ENCODE measurements at places on chromosomes 11 and 22.
A peak's percentile ranks its signal among the peaks of the same experiment; 100 is the strongest.

- DNase-seq: no peak
Observed at GRCh38 chr11:17547051-17547577, at the start of gene OTOG. OTOG (plus strand) TSS chr11:17547259; CDS start chr11:17547373, 114 bp downstream.

GRCh38 chr11:9001736-9002135, 2.1 kb downstream of the NRIP3 start:
- no peak for DNase-seq

DNA sequence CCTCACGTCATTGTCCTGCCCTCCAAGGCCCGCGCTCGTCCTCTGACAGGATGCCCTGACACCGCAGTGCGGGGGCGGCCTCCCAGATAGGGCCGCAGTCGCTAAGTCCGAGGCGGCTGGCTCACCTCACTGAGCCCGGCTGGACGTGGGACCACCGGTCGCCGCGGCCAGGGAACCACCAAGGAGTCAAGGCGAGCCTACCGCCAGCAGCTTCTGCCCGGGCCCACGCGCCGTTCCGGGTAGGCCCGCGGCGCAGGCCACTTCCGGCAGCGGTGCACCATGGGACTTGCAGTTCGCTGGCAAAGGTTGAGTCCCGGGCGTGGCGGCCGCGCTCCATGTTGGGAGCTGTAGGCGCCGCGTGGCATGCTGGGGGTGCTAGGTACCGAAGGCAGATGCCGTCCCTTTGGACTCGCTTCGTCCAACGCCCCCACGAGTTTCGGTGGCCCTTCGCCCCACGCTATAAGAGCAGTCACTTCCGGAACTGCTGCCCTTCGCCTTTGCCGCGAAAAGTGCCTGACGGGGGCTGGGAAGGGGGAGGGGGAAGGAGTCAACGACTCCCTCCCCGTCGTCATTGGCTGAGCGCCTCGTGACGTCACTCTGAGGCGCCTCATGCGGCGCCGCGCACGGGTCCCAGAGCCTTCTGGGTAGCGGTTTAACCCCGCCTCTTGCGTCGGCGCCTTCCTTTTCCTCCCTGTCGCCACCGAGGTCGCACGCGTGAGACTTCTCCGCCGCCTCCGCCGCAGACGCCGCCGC, at the start of gene RPLP2:
Gene RPLP2, plus strand, starts transcription at position 681 of the 753 bp plus-strand sequence. CDS start 268 bp downstream, outside the sequence.
- peak; percentile 99 for DNase-seq

- no peak for DNase-seq
Observed at GRCh38 chr11:91730057-91730456, 494.6 kb upstream of the FAT3 start.

- no peak for DNase-seq
Observed at GRCh38 chr22:44648821-44649565, 53.0 kb upstream of the PRR5 start.

DNA sequence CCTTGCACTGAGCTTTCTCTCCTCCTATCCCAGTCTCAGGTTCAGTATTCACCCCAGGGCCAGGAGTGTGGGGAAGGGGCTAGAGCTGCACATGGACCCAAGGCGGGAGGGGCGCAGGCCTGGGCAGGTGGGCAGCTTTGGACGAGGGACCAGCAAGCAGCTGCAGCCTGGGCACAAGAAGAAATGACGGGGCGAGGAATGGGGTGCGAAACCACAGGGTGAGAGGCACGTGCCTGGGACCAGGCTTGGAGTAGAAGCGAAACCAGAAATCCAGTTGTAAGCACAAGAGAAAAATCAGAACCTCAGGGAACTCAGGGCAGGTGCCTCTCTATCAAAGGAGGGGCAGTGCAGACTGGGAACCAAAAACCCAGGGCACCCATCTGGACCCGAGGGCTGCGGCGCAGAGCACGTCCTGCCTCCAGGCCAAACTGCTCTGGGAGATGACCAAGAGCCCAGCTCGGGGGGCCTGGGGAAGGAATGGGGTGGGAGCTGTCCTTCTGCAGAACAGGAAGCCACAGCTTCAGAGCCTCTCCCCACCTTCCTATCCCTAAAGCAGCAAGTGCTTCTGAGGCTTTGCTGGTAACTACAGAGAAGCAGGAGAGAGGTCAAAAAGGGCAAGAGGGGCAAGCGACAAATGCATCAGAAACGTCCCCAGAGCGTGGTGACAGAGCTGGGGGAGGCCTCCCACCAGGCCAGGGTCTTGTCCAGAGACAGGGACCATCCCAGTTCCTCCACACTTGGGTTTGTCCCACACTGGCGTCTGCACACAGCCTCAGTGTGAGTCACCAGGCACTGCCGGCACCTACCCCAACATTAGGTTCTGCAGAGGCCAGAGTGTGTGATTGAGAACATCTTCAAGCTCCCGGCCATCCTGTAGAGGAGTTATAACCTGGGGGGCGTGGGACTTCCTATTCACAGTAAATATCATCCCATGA, 18.3 kb upstream of the TMPRSS4 start:
- DNase-seq: no peak

DNA sequence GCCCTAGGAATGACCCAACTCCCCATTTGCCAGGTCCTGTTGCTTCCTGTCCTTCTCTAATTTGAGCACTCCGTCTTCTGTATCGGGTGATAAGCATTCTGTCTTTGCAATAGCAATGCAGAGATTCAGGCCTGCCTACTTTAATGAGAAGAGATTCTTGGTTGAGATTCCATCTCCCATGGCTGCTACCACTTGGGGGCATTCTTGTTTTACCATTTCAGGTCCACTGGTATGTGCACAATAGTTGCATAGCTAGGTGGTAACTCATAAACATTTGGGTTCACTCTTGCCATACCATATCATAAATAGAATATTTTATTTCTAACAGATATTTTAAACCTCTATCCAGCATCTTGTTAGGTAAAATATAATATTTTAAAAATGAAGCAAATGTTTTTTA, 34.4 kb upstream of the CALCB start:
- DNase-seq: no peak

DNA sequence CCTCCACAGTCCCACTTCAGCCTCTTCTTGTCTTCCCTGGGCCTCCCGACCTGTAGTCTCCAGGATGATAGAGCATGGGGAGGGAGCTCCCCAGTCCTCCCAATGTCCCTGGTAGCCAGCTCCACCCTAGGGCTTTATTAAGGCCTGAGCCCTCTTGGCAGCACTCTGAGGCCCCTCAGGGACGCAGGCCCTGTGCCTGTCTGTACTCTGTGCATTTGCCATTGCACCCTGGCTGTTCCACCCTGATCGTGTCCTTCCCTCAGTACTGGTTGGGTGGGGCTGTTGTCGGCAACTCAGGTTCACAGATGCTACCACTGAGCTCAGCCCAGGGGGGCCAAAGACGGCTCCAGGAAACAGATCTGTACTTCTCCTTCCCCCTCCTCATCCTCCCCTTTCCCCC, 7.2 kb downstream of the SSTR3 start:
- no peak for DNase-seq

GRCh38 chr22:27107824-27108223, 450.4 kb downstream of the MIAT start:
- no peak for DNase-seq

GRCh38 chr22:39437791-39438704, 18.8 kb upstream of the MGAT3 start:
- DNase-seq: no peak

- no peak for DNase-seq
Observed at GRCh38 chr11:65745049-65745448, 24.5 kb upstream of the RNASEH2C start.

- no peak for DNase-seq
Observed at GRCh38 chr22:28759861-28760560, 12.5 kb upstream of the CCDC117 start.

DNA sequence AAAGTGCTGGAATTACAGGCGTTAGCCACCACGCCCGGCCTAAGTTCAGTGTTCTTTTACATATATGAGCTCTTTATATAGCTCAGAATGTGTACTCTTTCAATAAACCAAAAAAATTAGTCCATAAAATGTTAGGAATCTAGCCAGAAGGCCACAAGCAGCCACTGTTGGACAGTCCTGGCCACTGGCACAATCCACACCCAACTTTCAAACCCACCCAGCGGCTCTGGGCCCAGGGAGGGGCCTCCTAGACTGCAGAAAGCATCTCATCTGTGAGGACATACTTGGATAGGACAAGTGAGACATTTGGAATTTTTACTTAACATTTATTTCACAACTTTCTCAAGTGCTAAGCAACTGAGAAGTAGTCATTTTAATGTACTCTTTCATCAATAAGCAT, 6.4 kb downstream of the PACSIN2 start:
- DNase-seq: no peak

GRCh38 chr11:102510439-102511135, 20.0 kb downstream of the MMP7 start:
- DNase-seq: no peak

DNA sequence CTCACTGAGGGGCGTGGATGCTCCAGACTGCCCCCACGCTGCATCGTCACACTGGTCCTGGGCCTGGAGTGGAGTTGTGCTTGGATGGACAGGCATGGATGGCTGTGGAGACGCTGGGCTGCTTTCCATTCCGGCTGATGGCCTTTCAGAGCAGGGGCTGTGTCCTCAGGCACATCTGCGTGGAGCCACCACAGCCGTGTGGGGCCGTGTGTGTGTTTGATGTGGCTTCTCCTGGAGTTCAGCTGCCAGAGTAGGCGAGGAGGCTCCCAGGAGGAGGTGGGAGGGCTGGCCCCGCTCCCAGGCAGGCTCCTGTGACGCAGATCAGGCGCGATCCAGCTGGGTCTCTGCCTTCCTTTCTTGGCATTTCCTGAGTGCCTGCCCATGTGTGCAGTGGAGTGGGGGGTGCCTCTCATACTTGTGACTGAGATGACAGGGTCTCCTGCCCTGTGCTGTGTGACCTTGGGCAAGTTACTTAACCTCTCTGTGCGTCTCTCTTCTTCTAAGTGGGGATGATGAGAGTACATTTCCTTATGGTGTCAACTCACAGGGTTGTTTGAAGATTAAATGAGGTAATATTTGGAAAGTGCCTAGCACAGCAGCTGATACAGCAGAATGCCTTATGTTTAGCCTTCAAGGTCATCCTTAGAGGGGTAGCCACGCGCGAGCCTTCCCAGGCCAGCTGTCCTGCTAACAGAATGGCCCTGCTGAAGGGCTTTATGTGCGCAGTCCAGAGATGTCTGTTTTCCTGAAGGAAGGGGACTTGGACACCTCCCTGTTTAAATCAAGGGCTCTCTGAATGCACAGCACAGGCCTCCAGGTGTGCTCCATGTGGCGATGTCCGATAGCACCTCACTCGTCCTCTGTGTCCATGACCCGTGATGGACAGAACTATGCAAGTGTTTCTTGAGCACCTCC, 33.5 kb downstream of the GLB1L2 start:
- no peak for DNase-seq

- no peak for DNase-seq
Observed at GRCh38 chr11:65121447-65121864, 478 bp downstream of the FAU start.

DNA sequence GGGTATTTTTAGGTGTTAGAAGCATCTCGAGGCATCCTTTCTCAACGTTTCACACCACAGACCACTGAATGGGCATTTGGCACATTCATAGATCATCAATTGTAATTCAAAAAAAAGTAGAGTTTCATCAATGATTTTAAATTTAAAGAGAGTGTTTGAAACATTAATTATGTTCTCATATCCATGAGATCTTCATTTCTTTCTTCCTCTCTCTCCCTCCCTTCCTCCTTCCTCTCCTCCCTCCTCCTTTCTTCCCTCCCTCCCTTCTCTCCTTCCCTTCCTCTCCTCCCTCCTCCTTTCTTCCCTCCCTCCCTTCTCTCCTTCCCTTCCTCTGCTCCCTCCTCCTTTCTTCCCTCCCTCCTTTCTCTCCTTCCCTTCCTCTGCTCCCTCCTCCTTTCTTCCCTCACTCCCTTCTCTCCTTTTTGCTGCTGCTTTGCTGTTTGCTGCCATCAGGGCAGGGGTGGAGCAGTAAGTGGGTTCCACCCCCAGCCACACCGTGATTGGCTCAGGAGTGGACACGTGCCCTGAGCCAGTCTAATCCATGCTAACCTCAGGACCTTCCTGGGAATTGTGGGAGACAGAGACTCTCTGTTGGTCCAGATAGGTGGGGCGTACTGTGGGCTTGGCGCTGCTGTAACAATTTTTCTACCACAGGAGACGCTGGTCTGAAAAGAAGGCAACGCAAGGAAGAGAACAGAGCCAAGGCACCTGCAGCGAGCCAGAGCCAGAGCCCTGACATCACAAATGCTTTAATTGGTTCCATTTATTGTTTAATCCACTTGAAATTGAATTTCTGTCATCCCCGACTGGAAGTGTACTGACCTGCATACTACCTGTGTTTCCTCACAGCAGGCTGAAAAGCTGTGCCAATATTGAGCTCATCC, 33.7 kb upstream of the APOBEC3A start:
- peak; percentile 83 for DNase-seq

DNA sequence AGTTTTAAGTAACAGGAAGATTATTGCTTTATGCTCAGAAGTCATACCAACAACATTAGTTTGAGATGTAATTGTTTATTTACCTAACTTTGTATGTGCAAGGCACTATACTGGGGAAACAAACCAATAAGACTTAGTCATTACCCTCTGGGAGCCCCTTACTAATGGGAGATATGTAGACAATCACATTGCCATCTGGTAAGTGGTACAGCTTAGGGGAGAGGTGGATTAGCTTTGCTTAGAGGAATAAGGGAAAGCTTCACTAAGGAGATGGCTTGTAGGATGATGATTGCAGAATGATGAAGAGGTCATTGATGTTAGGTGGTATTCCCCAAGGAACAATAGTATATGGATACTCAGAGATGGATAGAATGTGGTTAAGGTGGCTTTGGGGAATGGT, 17.5 kb downstream of the EMSY start:
- no peak for DNase-seq

DNA sequence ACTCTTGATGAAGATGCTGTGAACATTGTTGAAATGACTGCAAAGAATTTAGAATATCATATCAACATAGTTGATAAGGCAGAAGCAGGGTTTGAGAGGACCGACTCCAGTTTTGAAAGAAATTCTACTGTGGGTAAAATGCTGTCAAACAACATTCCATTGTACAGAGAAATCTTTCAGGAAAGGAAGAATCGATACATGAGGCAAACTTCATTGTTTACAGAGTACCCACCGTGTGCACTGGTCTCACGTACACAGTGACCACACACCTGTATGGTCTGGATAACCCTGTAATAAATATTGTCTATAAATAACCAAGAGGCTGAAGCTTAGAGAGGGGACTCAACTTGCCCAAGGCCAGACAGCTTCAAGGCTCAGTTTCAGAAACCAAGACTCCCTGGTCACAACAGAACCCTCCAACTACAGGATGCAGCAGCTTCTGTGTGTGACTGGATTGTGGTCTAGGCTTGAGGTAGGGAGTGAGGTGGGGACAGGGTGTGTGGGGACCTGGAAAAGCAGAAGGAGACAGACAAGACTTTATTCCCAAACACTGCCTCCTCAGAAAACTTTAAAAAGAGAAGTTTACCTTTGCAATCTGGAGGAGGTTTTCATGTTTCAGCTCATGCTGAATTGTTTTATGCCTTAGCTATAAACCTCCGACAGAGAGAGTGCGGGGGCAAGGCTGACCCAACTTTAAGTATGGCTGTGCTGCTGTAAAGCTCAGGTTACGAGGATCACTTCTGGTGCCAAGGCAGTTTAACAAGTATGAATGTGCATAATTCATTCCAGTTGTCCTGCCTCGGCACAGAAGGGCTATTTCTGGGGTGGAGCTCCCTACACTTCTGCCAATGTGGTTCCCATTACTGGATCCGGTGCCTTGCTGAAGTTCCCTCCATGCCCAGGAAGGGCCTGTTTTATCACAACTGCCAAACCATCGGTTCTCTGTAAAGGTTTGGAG, 372.6 kb upstream of the NARS2 start:
- peak; percentile 31 for DNase-seq
